IPS DF 6.9 (cell line): ENCODE measurements at places on chromosomes 1 and 21.

DNA sequence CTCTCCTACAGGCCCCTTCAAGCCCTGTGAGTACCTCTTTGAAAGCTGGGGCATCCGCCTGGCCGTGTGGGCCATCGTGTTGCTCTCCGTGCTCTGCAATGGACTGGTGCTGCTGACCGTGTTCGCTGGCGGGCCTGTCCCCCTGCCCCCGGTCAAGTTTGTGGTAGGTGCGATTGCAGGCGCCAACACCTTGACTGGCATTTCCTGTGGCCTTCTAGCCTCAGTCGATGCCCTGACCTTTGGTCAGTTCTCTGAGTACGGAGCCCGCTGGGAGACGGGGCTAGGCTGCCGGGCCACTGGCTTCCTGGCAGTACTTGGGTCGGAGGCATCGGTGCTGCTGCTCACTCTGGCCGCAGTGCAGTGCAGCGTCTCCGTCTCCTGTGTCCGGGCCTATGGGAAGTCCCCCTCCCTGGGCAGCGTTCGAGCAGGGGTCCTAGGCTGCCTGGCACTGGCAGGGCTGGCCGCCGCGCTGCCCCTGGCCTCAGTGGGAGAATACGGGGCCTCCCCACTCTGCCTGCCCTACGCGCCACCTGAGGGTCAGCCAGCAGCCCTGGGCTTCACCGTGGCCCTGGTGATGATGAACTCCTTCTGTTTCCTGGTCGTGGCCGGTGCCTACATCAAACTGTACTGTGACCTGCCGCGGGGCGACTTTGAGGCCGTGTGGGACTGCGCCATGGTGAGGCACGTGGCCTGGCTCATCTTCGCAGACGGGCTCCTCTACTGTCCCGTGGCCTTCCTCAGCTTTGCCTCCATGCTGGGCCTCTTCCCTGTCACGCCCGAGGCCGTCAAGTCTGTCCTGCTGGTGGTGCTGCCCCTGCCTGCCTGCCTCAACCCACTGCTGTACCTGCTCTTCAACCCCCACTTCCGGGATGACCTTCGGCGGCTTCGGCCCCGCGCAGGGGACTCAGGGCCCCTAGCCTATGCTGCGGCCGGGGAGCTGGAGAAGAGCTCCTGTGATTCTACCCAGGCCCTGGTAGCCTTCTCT lies 23.5 kb downstream of the UBE2T start:
- DNase-seq: no peak

DNA sequence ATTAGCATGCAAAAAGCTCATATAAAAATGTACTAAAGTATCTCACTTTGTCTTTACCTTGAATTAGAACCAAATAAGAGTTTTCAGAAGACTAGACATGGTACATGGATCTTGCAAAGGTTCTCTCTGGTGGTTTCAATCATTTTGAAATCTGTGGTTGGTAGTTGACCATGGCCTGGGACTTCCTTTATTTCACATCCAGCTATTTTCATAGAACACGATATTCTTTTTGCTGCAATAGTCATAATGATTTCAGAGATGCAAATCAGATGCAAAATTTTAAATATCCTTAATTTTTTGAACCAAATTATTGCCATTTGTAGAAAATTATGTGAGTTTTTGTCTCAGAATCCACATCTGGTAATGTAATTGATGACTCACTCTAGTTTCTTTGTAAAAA lies 375.1 kb upstream of the ZP4 start:
- DNase-seq: no peak

DNA sequence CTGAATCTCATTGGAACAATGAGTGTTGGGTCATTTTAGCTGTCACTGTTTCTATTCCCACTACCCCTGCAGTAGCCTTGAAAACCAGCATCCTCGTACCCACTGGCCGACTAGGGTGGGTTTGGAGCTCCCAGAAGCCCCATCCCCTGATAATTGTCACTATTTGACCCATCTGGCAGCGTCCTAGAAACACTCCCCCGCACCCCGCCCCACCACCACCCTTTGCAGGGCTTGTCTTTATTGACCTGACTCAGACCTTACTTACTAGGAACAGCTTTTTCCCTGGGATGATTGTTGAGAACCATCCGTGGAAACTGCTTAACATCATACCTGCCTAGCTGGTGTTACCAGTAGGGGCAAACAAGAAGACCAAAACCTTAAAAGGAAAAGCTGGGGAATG lies 28.4 kb upstream of the AGPAT3 start:
- DNase-seq: no peak

- no peak for DNase-seq
Observed at GRCh38 chr1:164667600-164667999, 108.6 kb downstream of the PBX1 start.

- no peak for DNase-seq
Observed at GRCh38 chr1:185720633-185721272, 13.4 kb upstream of the HMCN1 start.

- DNase-seq: no peak
Observed at GRCh38 chr1:29944253-29944905, 708.1 kb downstream of the PTPRU start.

- no peak for DNase-seq
Observed at GRCh38 chr1:1356796-1357401, 1.5 kb downstream of the MXRA8 start.

GRCh38 chr1:23657659-23658275 lies 33.8 kb upstream of the RPL11 start:
- DNase-seq: peak; percentile 58

DNA sequence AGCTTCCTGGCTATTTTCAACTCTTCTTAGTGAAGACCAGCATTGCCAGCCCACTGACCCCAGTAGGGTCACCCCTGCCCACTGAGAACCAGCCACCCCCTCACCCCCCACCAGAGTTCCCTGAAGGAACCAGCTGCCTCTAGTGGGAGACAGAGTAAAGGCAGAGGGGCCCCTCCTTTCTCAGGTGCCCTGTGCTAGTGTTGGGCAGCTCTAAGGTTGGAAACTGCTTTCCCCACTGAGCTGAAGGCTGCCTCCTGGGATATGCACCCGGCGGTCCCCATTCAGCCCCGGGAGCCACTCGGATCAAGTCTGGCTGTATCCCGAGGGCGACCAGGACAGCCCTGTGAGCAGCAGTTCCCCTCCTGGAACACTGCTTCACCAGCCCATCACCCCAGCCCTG lies 111.0 kb downstream of the PGBD5 start:
- DNase-seq: no peak

DNA sequence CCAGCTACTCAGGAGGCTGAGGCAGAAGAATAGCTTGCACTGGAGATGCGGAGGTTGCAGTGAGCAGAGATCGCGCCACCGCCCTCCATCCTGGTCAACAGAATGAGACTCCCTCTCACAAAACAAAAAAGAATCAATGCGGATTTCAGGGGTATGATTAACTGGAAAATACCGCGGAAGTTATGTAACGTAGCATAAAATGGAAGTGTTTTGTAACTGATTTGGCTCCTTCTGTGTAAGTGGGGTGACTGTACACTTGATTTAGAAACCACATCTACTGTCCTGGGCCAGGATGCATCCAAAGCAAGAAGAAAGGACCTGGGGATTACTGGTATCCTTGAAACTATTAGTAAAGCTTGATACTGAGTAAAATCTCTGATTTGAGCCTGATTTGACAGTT lies 3.1 kb upstream of the VAMP4 start:
- DNase-seq: no peak

DNA sequence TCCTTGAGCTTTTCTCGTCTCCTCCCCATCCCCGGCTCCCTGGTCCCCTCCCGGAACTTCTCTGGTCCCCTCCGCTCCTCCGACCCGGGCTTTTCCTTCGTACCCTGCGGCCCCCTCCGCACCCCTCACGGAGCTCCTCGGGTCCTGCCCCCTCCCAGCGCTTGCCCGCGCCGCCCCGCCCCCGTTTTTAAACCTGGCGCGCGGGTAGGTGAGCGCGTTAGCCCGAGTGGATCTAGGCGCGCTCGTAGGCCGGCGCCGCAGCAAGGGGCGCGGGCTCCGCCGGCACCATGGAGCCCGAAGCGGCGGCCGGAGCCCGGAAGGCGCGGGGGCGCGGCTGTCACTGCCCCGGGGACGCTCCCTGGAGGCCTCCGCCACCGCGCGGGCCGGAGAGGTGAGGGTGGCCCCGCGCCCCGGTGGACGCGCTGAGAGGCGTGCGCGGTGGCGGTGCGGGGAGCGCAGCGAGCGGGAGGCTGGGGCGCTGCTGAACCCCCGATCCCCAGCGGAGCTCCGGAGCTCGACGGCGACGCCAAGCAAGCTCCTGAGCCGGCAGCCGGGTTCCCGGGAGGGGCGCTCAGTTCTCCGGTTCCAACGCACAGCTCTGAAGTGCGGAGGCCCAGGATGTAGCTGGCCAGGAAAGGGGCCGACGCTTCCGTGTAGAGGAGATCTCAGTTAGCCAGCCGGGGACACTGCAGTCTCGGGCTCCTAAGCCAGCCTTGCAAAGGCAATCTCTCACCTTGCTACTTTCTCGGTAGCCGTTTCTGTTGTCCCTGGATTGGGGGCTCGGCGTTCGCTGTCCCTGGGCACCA lies at the start of gene RIPPLY3:
Gene RIPPLY3 (plus strand): TSS at position 217 of the 806 bp plus-strand sequence. CDS start 71 bp downstream, at position 288.
- DNase-seq: no peak
